Ovary (tissue), 10 donors: ENCODE measurements at places on chromosomes 6 and 20. TPM values are rescaled to one million over a fixed set of nuclear protein-coding genes. Genes with fewer than 3 reads are reported as not detected.

Gene TTBK1
- not detected for polyA plus RNA-seq

Gene WASF1
- 40.6 TPM for polyA plus RNA-seq

GRCh38 chr6:72631480-72631879, 9.6 kb downstream of the KCNQ5 start:
- DNase-seq, result no peak

Gene PLA2G7
- polyA plus RNA-seq, result 6.7 TPM

Gene EYA2
- polyA plus RNA-seq, result 0.54 TPM

DNA sequence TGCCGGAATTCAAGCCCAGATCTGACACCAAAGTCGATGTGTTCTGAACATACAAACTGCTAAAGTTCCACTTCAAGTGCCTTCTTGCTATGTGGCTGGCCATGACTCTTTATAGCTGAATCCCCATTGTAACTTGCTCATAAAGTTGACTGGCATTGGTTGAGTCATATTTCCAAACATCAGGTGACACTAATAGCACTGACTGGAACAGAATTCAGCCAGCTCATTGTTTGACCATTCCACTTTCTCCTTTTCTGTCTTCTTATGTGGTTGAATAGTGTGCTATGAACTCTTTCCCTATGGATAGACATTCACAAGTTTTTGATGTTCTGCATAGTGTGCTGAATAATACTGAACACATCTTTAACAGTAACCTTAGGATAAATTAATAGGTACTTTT, 266.2 kb upstream of the ZFP64 start:
- DNase-seq, result no peak

- DNase-seq, result no peak
Measured at GRCh38 chr6:105940990-105941389, 145.1 kb upstream of the PRDM1 start.

GRCh38 chr20:31712112-31712553, 10.5 kb downstream of the BCL2L1 start:
- no peak for DNase-seq

DNA sequence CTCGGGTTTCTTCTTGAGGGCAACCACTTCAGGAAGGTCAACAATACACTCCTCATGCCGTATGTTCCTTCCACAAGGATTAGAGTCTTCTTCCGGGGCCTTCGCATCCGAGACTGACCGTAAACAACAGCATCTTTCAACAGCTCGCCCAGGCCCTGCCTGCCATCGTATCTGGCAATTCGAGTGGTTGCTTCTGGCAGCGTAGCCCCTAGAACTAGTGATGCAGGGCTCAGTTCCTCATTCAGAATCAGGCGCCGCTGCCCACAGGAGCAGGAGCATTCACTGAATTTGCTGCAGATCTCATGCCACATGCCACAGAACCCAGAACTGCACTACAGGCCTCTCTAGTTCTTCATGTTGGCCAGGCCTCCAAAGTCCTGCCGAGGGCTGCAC, 59.0 kb upstream of the AFDN start:
- no peak for DNase-seq
